Stimulated activated CD8-positive, alpha-beta memory T cell treated with anti-CD3 and anti-CD28 coated beads, Interleukin-4, amount 100 ng/mL, for 4 hours (primary cell): ENCODE measurements at places on chromosomes 7 and 10.

DNA sequence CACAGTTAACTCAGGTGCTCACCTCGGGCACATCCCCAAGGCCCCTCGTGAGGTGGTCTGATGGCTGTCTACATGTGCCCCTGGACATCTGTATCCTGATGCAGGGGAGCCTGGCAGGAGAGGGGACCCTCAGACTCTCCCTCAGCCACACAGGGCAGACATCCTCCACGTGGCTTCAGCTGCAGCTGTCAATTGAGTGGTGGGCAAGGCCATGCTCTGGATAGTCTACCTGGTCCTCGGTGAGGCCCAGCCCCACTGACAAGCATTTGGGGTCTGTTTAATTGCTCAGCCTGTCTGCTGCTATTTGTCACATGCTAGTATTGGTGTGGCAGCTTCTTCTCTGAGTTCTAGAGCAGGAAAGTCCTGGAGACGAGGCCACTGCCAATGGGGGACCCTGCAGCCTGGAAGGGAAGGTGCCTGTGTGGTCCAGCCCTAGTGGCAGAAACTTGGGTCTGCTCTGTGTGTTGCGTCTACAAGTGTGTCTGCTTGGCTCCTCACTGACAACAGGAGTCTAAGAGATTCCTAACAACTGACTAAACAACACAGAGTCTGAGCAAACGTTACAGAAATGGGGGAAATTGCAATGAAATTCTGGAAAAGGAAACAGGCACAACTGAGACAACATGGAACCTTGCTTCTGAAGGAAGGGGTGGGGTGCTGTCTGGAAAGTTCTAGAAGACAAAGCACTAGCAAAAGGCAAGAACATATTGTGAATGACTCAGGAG is 59.3 kb upstream of the IGFBP3 start:
- DNase-seq, result no peak

- DNase-seq, result no peak
Measured at GRCh38 chr10:89980166-89980565, 278.8 kb downstream of the KIF20B start.

DNA sequence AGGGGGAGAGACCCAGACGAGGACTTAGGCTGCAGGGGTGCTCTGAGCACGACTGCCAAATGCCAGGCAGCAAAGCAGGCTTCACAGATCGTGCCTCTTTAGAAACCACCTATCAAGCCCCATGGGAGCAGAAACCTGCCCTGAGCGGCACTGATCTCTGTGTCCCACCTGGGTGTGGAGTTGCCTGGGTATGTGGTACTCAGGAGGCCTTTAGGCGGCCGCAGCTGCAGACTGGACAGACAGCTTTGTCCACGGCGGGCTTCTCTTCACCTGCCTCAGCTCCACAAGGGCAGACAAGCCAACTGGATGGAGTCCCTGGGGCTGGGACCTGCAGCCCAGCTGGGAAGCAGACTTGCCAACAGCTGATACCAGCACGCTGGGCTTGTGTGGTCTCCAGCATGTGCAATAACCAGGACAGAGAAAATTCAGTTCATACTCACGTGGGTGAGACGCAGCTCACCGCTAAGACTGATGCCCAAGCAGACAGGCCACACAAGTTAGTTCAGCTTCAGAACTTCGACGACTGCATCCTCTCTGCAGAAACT is 163.2 kb downstream of the EBF3 start:
- DNase-seq, result no peak

- no peak for DNase-seq
Measured at GRCh38 chr7:27520815-27521790, 141.6 kb downstream of the HIBADH start.

GRCh38 chr7:81079746-81080145 is 160.9 kb upstream of the SEMA3C start:
- DNase-seq, result no peak

DNA sequence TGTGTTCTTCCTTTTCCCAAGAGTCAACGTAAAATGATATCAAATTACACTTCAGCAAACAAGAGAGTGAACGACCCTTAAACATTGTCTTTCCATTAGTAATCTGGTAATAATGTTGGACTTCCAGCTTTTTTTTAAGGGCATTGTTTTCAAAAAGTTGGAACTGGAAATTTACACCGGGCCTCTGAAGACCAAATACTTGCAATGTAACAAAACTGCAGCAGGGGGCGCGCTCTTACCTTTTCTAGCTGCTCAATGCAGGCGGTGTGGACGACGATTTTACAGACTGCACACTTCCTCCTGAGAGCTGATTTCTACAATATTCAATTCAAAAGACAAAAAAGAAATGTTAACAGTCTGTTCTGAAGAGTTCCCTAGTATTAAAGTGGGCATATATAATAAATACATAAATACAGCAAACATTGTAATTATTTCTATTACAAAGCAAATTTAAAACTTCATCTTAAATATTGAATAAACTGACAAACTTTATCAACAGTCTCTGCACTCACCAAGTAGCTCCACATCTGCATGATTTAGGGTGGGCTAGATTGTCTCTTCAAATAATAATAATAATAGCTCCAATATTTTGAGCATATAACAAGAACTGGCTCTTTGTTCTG is 190.4 kb downstream of the DGKI start:
- DNase-seq, result no peak

DNA sequence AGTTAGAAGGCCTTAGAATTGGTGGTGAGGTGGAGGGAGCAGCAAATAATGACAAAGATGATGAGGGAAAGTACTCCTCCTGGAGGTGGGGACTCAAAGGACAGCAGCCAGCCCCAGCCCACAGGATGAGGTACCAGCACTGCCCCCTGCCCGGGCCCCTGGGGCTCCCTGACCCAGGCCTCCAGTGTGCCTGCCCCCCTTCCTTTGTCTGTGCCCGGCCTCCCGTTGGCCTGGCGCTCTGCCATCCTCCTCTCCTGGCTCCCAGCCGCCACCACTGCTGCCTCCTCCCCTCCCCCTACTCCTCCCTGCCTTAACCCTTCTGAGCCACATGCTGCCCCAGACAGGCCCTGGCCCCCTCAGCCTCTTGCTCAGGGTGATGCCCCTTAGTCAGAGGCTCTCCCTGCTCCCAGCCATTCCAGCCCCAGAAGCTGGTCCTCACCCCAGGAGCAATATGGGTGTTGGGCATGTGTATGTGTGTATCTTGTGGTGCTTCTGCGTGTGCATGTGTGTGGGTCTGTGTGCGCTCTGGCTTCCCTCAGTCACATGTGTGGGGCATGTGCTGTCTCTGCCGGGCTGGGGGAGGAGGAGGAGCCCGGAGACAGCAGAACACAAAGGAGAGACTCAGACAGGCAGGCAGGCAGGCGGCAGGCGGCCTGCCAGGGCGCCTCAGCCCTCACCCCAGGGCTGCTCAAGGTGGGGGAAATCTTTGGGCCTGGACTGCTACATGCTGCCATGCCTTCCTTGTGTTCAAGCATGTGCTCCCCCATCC is 2.6 kb downstream of the LDB1 start:
- no peak for DNase-seq

DNA sequence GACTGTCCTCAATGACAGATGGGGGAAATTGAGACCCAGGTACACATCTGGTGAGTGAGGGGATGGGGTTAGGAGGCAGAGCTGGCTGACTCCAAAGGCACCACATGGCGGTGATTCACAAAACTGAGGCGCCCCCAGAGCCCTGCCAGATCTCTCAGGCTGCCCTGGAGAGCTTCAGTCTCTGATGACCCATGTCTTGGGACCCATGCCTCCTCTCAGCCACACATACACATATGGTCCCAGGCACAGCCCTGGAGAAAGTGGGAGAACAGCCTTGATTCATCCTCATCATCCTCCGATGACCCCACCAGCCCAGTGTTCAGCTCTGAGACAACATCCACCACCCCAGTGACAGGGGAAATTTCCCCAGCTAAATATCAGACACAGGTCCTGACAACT is 426.0 kb downstream of the RPS24 start:
- no peak for DNase-seq

DNA sequence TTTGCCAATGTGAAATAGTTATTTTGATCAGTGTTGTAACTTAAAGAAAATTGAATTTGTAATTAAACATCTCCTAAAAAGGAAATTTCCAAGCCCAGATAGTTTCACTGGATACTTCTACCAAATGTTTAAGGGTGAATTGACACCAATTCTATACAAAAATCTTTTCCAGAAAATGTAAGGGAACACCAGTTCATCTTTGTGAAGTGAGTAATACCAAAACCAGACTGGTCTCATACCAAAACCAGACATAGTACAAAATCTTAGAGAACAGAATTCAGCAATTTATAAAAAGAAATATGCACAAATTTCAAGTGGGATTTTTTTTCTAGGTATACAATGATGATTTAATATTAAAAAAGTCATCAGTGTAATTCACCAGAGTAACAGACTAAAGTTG is 86.0 kb upstream of the ZNF32 start:
- DNase-seq, result no peak

DNA sequence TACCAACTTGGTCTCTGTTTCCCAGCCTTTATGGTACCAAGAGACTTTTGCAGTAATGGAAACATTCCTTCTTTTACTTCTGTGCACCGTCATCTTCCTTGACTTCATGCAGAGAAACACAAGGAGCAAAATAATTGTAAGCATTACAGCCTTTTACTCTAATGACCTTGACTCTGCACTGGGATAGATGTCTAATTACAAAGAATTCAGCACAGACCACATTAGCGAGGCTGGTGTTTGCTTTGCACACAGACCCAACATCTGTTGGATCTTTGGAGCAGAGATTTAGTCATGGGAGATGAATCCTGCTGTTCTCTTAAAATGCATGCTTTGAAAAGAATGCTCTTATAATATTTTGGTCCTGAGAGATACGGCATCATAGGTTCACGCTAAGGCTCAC is 261.6 kb downstream of the TWIST1 start:
- no peak for DNase-seq

DNA sequence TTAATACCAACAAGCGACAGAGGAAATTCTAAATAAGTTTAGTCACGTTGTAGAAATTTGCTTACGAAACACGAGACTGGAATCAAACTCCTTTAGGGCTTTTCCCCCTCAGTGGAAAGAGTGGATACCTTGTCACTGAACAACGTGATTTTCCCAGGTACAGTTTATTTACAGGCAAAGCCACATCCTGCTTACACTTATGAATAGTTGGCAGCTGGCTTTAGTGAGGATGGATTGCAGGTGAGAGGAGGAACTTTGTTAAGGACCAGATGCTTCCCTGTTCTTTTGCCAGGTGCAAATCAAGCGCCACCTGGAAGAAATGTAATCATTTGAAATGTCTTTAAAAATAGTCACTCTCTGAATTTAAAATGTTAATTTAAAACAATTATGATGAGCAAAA is 282.4 kb downstream of the ADARB2 start:
- no peak for DNase-seq

- no peak for DNase-seq
Measured at GRCh38 chr7:17401791-17402627, 103.6 kb downstream of the AHR start.

- DNase-seq, result no peak
Measured at GRCh38 chr7:110534241-110534931, 556.5 kb upstream of the LRRN3 start.

DNA sequence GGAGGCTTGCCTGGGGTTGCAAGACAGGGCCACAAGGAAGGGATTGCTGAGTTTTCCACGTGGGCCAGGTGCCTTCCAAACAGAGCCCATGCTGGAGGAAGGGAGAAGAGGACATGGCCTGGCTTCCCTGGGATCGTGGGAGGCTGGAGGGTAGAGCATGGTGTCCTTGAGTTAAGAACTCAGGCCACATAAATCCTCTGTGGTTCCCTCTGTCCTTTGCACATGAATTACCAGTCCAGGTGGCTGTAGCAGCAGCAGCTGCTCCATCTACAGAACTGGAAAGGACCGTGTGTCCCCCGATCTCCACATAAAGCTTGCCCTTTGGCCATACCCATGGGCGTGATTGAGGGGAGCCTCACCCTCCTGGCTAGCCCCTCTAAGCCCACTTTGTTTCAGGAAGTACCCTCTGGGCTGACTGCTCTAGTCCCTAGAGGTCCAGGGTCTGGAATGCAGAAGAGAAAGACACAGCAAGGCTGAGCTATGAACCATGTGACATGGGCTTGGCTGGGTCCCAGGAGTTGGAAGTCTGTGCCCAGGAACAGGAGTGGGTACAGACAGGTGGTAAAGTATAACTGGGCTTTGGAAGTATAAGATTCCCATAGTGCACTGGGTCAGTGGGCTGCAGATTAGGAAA is 84.9 kb downstream of the C10orf105 start:
- no peak for DNase-seq

- no peak for DNase-seq
Measured at GRCh38 chr10:3178042-3178441, 5.5 kb upstream of the PITRM1 start.

DNA sequence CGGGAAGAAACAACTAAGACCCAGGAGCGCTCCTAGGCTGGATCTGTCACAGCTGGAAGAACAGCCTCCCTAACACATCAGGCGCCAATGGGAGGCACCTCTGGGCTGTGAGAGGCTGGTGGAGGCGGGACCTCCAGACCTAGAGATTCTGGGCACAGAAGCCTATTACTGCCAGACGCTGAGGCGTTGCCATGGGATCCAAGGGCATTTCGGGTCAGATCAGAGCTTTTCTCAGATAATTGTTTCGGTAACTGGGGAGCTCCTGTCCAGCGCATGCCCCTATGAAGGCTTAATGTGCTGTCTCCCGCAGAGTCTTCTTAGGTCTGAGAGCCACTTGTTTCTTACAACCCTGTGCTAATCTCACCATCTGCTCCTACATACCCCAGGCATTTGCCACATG is 339.2 kb downstream of the ZNF716 start:
- DNase-seq, result no peak
